CD8-positive, alpha-beta memory T cell (primary cell): ENCODE measurements at places on chromosomes 2 and 18. TPM values are rescaled to one million over a fixed set of nuclear protein-coding genes. Genes with fewer than 3 reads are reported as not detected.

ENOSF1 gene
- 13.2 TPM for polyA plus RNA-seq

GRCh38 chr18:78087338-78087737, 837.7 kb downstream of the GALR1 start:
- no peak for DNase-seq

ALMS1 gene
- 4.1 TPM for polyA plus RNA-seq

MSH2 gene
- polyA plus RNA-seq, result 25.4 TPM

CKAP2L gene
- polyA plus RNA-seq, result not detected

GRCh38 chr2:156765043-156765442, 328.9 kb downstream of the GPD2 start:
- DNase-seq, result no peak

- DNase-seq, result no peak
Observed at GRCh38 chr2:107411267-107411666, 415.4 kb upstream of the RGPD4 start.

DNA sequence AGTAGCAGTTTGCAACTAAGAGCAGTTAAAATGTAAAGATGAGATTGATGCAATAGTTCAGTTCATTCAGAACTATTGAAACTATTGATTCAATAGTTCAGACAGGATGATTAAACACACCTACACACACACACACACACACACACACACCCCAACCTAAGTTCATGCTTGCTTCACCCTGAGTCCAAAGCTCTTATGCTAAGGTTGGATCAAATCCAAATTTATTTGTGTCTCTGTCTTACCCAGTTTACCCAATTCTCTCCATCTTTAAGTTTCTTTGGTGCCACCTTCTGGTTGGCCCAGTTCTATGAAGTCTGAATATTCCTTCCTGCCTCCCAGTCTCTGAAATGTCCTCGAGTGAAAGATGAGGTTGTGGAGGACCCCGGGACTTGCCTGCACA, 5.1 kb downstream of the SERPINB8 start:
- DNase-seq, result no peak

- DNase-seq, result no peak
Observed at GRCh38 chr2:146734042-146734820, 1110.6 kb upstream of the ACVR2A start.

- DNase-seq, result no peak
Observed at GRCh38 chr18:39675906-39676305, 2110.3 kb upstream of the CELF4 start.

DNA sequence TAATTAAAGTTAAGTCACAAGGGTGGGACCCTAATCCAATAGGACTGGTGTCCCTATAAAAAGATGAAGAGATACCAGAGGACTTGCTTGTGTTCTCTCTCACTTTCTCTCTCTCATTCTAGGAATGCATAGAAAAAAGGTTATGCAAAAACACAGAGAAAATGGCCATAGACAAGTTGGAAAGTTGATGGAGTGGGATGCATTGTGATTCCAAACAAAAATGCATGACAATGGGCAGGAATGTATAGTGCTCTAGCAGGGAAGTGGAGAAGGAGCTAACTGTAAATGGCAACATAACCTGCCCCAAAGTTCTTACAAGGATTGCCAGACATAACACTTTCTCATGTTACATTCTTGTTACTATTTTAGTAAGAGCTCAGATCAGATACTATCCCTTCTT, 301.6 kb upstream of the LRATD1 start:
- DNase-seq, result no peak

DNA sequence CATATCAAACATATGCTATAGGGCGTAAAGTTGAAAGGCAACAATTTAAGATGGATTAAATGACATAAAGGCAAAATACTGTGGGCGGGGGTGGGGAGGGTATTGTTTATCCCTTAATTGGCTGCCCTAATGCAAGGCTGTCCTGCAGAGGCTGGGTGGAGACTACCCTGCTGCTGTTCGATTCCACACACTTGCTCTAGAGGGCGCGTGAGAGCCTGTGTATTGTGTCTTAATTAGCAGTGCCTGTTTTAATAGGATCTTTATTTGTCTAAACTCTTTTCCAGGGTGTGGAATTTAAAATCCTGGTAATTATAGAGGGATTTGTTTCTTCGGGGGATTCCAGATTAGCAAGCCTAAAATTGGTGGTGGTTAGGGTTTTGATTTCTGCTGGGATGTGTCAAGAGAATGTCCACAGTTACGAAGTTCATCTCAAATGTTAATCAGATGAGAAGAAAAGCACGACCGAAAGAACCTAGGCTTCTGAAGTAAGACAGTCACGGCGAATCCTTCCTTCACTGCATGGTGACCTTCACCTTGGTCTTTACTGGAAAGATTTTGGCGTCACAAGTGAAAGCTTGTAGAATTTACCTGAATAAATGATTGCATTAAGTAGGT, 103.5 kb upstream of the MAP3K20 start:
- no peak for DNase-seq

DNA sequence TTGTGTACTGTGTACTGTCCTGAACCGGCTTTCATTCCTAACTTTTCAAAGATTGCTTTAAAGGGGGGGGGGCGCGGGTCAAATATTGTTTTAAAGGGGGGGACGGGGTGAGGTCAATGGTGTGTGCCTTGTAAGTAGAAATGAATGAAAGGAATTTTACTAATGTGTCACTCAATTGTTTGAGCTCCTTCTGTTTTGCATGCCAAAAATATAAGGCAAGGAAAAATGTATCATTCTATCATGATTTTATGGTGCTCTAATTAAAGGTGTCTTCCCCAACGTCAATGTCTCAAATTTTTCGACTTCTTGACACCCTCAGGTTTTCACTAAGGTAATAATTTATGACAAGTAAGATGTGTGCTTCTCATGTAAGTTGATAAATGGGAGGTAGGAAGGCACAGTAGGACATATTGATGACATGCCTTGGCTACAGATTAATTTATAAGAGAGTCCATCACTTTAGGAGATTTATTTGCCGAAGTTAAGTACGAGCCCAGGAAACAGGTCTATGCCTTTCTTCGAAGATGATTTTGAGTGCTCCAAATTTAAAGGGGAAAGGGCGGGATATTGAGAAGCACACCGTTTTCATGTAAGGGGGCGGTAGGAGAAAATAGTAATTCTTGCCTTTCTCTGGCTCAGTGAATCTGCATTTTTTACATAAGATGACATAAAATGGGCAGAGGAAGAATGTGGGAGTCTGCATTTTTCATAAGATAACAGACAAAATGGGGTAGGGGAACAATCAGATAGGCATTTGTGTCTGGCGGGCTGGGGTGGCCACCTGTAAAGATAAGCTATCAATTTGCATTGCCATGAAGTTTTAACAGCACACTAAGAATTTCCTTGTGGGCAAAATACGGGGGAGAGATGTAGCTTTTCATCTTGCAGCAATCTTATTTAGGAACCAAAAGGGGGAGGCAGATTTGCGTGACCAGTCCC, 1.2 kb upstream of the TRAPPC8 start:
- DNase-seq, result no peak

GRCh38 chr2:25424426-25425028, 82.8 kb upstream of the DNMT3A start:
- no peak for DNase-seq

UGT1A7 gene
- polyA plus RNA-seq, result not detected

GRCh38 chr2:74984947-74985637, 26.6 kb downstream of the POLE4 start:
- DNase-seq, result no peak

DNA sequence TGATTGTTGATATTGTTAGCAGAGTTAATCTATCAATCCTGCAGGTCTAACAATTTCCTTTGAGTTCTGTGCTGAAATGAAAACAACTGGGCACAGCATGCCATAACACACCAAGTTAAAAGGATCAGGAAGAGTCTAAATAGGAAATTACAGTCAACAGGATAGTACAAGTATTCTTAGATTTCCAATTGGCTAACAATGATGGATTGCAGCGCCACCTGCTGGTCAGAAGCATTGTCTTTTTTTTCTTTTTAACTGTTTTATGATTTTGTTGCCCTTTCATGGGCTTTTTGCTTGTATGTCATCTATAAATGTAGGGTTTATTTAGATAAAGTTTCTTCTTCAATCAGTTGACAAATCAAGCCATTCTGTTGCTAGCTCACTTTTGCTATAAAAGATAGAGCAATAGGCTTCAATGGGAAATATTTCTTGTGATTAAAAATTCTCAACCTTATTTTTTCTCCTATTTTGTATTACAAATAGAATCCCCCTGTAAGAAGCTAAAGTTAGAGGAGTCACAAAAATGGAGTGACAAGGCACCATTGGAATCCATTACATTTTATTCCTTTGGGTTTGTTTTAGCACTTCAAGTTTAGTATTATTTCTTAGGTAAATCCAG, 40.8 kb upstream of the RPRM start:
- DNase-seq, result peak; percentile 18

GDF7 gene
- polyA plus RNA-seq, result 0.10 TPM

DNA sequence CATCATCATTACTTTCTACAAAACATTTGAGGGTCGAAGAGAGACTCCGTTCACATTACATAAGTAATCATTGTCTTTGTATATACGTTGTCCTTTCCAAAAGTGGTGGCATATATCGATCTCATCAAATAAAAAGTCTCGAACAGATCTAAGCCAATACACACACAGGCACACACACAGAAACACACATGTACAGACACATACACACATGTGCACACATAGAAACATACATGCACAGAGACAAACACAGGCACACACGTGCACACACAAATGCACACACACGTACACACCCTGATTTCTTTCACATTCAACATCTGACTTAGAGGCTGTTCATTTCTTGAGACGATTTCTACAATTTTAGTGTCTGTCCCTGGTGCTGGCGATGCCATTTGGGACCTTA, 17.5 kb upstream of the ALKAL2 start:
- DNase-seq, result no peak

DNA sequence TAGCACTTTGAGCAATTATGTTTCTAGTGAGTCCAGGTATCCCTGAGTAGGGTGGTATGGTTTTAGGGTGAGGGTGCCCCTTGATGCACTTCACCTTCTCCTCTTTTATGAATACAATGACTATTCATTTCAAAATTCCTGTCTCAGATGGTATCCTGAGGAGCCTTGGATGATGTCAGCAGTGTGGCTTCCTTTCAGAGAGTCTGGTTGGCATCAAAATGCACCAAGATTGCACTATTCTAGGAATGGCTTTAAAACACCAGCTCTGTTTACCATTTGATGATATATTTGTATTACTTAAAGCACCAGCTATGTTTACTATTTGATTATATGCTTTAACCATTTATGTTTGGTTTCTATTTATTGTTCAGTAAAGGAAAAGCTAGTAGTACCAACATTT, 141.0 kb downstream of the FMNL2 start:
- no peak for DNase-seq

ARHGEF4 gene
- 5.3 TPM for polyA plus RNA-seq

RAPGEF4 gene
- polyA plus RNA-seq, result not detected

TPRKB gene
- polyA plus RNA-seq, result 69.0 TPM

DNA sequence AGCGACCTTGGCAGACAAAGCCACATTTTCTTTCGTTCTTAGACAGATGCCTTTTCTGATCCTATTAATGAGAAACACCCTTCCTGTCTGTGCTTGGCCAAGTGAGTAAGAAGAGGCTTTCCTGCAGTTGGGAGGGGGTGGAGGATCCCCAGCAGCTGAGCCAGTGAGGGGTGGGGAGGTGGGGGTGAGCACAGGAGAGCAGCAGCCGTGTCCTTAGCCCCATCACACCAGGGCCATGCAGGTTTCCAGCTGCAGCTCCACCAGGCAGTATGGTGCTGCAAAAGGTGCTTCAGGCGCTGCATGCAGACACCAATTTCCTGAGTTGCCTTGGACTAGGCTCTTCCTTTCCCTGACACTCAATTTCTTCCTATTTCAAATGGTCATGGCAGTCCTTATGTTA, 123.3 kb upstream of the SIX2 start:
- no peak for DNase-seq

DNA sequence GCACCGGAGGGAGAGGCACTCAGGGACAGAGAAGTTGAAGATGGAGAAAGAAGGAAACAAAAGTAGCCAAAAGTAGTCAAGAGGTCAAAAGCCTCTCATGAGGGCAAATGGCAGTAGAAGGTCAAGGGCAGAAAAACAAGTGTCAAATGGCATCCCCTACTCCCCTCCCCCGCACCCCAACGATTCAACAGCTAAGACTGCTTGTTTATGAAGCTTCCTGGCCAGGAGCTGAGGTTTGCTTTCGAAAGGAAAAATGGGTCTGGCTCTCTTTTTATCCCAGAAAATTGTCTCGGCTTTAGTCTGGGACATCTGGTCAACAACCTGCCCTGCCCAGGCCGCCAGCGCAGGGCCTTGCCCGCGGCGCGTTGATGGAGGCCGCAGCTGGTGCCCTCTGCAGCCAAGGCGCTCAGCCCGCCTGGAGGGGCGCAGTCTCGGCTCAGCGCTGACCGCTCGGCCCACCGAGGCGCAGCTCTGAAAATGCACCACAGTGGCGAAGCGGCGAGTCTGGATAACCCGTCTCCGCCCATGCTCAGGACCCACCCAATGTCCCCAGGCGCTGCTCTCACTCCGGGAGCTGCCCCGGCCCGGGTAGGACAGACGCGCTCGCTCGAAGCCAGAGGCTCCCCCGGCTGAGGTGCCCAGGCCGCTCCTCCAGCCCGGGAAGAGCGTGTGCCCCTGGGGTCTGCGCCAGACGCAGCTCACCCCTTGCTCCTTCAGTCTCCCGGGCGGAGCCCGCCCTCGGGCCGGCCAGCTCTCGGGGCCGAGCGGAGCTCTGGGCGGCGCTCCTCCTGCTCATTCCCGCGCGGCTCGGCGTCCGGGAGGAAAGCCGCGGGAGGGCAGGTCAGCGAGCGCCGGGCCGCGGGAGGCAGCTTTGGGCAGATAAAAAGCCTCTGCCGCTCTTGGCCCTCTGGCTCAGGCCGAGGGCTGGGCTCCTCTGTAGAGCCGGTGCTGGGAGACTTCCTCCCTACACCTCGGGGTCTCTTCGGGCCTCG, 1.8 kb upstream of the TBR1 start:
- DNase-seq, result no peak

- DNase-seq, result no peak
Observed at GRCh38 chr2:24856791-24857211, 63.2 kb downstream of the ADCY3 start.

DNA sequence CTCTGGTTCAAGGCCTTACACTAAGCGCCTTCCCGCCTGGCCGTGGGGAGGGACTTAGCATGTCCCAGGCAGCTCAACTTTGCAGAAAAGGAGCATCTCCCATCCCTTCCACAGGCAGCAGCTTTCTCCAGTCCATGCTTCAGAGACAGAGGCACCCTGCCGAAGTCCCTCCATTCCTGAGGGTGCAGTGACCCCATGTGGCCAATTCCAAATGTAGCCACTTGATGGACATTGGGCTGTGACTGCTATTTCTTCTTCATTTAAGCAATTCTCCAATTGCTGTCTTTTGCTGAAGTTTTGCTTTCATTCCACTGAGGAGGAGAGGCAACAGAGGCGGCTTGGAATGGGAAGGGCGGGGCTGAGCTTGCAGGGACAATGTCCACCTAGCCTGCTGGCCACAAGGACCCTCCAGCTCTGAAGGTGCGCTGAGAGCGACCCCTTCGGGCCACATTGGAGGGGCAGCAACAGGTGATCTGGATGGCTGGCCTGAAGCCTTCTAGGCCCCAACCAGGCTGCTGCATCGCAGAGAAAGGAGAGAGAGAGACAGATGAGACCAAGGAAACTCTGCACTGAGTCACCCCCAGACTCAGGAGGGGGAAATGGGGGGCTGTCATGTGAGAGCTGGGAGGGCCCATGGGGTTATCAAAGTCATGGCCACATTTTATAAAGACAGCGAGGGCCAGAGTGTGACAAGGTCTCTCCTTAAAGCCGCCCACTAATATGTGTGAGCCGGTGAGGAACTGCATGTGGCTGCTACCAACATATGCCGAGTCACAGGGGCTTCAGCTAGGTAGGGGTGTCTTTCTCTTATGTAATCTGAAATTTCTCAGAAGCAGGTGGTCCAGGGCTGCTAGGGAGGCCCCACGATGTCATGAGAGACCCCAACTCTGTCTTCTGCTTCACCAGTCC, 61.3 kb downstream of the LONRF2 start:
- no peak for DNase-seq
